ENCODE measurements at places on chromosomes 6 and 20. TPM values are rescaled to one million over a fixed set of nuclear protein-coding genes. Genes with fewer than 3 reads are reported as not detected.
A peak's percentile ranks its signal among the peaks of the same experiment; 100 is the strongest.

The STK4 gene
- total RNA-seq = 10.3 TPM

The MYT1 gene
- 0.16 TPM for total RNA-seq

The TENT5A gene
- total RNA-seq = 60.9 TPM

DNA sequence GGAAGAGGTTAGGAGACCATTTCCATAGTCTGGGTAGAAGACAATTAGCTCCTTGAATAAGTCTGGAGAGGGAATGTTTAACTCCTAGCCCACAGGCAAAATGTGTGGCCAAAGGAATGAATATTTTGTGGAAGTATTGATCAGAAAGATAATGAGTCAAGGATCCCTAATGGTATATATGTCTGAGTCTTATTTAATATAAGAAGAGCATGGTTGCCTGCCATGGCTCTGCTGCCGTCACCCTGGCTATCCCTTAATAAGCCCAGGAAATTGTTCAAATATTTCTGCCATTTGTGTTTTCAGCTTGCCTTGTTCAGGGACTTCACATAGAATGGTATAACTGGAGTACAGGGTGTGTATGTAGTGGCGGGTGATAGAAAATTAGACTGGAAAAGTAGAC is 18.1 kb upstream of the CALHM6 start:
- no peak for DNase-seq

GRCh38 chr6:2863901-2864300 is 22.2 kb upstream of the SERPINB1 start:
- no peak for DNase-seq

GRCh38 chr6:126957721-126958120 is 160.8 kb upstream of the RSPO3 start:
- no peak for DNase-seq

DNA sequence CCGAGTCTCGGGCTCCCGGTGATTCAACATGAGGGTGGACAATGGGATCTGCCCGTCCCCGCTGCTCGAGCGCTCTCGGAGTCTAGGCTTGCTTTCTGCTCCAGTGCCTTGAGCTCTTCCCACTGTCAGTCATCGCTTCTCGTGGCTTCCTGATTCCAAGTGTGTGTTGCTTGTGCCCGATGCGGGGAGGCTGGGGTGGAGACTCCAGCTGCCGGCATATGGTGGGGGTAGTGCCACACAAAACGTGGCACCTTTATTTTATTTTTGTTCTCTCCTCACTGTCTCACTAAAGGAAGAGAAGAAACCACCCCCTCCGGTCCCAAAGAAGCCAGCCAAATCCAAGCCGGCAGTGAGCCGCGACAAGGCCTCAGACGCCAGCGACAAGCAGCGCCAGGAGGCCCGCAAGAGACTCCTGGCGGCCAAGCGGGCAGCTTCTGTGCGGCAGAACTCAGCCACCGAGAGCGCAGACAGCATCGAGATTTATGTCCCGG is 14.8 kb upstream of the MYL9 start:
- no peak for DNase-seq

The IRF4 gene
- 0.68 TPM for total RNA-seq

GRCh38 chr6:73722318-73723060 is 26.5 kb downstream of the CD109 start:
- no peak for DNase-seq

The PGC gene
- total RNA-seq = not detected

DNA sequence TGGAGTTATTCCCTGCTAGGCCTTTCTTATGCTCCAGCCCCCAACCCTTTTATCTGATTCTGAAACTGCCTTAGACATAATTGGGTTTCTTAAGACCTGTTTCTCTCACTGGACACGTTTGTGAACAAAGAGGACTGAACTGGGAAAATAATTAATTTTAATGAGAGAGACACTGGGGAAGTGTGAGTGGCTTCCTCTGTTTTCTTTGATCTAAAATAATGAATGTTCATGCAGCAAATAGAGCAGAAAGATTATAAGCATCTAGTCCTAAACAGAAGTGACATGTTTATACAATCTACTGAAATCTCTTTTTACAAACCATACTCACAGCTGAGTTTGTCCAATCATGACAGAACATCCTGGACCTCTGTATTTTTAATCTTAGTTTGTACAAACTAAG is 157.6 kb downstream of the SH3BGRL2 start:
- DNase-seq = no peak

DNA sequence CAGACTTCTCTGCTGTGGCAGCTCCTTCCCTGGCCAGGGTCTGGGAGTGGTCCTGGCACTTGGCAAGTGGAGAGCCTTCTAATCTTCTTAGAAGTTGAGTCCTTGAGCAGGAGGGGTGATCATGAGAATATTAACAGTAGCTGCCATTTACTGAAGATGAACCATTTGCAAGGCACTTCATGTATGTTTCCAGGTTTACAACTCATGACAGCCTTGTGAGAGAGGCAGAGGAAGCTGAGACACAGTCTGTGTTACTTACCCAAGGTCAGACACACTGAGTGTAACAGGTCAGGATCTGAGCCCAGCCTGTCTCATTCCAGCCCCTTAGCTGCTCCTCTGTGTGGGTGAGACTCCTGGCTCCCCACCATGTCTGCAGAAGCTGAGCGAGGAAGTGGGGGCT is 45.5 kb upstream of the SRF start:
- DNase-seq = no peak

GRCh38 chr6:21596145-21596948 is 2.8 kb downstream of the SOX4 start:
- DNase-seq = peak; percentile 74

GRCh38 chr6:106591111-106591825 is 38.0 kb downstream of the RTN4IP1 start:
- DNase-seq = no peak

The DPPA5 gene
- total RNA-seq = not detected

GRCh38 chr6:36592221-36592655 is 1.9 kb upstream of the SRSF3 start:
- no peak for DNase-seq

- DNase-seq = no peak
Observed at GRCh38 chr6:42226161-42226611, 8.5 kb upstream of the MRPS10 start.

GRCh38 chr6:7341989-7342742 is 29.2 kb upstream of the SSR1 start:
- no peak for DNase-seq

DNA sequence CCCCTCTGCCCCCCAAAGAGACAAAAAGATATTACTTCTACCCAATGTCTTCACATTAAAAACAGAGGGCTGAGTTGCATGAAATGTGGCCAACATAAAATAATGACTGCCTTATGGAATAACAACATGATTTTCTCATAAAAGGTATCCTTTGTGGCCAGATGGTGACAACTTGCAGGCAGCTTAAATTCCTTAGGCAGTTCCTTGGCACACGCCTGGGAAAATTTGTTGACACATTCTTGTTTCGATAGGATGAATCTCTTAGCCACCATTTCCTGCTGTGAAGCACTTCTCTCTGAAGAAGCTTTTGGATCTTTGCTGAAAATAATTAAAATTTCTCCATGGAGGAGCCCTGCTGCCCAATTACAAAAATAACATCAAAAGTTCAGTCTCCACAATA is 109.0 kb upstream of the COL21A1 start:
- no peak for DNase-seq

- no peak for DNase-seq
Observed at GRCh38 chr6:41639809-41640371, 1.6 kb downstream of the MDFI start.

GRCh38 chr6:40880906-40881305 is 158.1 kb downstream of the UNC5CL start:
- no peak for DNase-seq

DNA sequence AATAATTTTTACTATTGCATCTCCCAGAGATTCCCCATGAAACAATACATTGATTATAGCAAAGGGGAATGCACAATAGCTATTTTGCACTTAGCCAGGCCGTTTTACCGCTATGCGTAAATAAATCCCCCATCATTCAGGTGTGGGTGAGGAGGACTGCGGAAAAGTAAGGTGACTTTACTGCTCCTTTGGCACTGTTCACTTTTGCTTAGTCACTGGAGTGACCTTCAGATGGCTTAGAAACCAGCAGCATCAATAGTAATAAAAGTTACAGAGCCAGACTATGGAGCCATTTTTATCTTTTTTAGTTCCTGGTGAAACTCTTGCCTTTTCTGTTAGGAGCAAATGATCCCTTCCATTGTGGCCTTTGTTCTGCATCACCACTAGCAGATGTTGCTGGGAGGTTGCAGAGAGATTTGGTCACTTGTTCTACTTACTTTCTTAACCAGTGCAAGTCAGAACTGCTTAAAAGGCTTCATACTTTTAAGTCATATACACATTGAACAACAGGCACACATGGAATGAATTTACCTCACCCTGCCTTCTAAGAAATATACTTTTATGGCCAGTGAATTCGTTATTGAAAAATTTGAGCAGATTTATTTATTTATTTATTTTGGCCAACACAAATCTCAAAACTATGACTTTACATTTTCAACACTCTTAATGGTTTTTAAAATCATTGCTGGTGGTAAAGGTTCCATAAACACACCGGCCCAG is 12.1 kb upstream of the BTBD3 start:
- DNase-seq = no peak

- no peak for DNase-seq
Observed at GRCh38 chr6:170033666-170034065, 257.2 kb downstream of the DLL1 start.

The SIRPB2 gene
- 4.0 TPM for total RNA-seq

- DNase-seq = no peak
Observed at GRCh38 chr6:70790483-70791224, 123.0 kb downstream of the SMAP1 start.

DNA sequence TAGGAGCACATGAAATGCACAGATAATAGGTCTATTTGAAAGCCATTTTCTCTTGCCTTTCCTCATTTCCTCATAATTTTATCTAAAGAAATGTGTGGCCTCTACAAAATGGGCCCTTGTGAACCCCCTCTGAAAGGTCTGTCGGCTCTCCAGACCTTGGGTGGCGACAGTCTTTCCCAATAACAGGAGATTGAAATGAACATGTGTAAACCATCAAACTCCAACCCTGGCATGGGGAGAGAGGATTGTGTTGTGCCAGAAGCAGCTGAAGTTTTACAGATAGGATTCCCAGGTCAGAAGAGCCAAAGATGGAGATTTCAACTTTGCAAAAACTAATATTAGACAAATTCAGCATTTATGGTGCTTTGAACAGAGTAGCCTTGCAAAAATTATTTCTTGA is 277.1 kb upstream of the ECI2 start:
- DNase-seq = no peak

The MCCD1 gene
- total RNA-seq = not detected

DNA sequence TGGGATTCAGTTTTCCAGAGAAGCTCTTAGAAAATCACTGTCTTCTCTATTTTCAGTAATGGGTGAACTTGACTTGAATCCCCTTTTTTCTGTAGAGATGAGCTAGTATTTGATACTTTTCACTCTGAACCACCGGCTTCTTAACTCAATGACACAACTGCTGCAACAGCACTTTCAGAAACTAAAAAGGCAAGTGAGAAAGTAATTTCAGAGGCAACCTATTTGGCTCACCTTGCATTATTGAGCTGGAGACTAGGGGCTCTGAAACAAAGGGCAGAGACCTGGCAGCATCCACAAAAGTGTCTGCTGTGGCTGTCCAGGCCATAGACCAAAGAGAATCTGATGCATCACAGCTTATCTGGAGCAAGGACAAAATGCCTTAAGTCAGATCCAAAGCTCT is 289.8 kb upstream of the IRAK1BP1 start:
- no peak for DNase-seq

The TNXB gene
- 73.3 TPM for total RNA-seq

The BANF2 gene
- not detected for total RNA-seq

DNA sequence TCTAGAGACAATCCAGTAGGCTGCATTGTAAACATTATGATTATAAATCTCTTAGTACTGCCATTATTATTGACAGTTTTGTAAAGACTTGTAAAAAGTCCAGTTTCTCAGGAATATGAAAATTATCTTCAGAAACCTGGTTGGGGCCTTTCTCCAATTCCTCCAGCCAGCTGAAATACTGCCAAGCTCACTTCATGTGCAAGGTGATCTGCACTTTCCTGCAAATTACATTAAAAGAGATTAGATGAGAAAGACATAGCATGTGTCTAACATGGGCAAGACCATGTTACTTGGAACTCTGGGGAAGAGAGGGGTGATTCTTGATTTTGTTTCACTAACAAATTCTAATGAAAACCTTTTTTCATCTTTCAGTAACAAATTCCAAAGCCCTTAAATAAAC is 24.0 kb downstream of the PGM3 start:
- no peak for DNase-seq

The DXO gene
- 9.8 TPM for total RNA-seq

DNA sequence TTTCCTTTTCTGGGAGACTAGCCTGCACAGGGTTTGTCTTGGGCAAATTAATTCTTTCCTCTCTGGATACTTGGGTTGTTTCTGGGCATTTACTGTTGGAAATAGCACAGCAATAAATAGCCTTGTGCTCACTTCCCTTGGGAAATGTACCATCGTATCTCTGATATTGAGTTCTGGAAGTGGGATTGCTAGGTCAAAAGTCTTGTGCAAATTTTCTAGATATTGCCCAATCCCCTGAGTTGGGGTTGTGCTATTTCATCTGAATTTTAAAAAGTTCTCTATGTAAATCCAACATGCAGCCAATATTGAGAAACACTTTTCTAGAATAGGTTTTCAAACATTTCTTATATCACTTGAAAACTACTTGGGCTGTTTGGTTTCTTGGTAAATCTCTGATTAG is 64.0 kb upstream of the ELOVL5 start:
- no peak for DNase-seq

DNA sequence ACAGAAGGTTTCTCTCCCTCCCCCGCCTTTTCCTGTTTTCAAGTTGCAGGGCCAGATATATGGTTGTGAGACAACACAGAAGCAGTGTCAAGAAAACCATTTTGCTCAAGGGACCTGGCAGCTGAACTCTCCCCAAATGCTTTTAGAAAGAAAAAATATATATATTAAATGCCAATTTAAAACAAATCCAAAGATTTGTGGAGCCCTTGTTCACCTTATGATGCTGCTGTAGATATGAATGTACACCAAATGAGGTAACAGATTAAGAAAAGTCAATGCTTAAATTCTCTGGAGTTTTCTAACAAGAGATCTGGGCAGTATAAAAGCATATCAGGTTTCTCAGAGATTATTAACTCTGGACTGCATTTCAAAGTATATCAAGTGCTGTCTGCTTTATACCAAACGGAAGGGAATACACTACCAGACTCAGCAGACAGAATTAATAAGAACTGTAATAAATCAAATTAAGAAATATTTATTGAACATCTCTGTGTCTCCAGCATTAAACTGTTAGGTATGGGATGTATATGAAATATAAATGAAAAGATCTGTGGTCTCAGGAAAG is 357.5 kb downstream of the HDGFL1 start:
- no peak for DNase-seq

GRCh38 chr20:13856354-13856753 is 71.5 kb downstream of the NDUFAF5 start:
- no peak for DNase-seq

- no peak for DNase-seq
Observed at GRCh38 chr6:29200767-29201662, 30.3 kb downstream of the OR2J2 start.

GRCh38 chr6:146339716-146340115 is 203.9 kb upstream of the RAB32 start:
- no peak for DNase-seq

GRCh38 chr6:65524232-65524631 is 182.8 kb downstream of the EYS start:
- no peak for DNase-seq

Measured in Right ventricle myocardium inferior (tissue), 1 donor.